ENCODE measurements at places on chromosomes 3 and 15. TPM values are rescaled to one million over a fixed set of nuclear protein-coding genes. Genes with fewer than 3 reads are reported as not detected.

CRYGS gene
- 1.7 TPM for total RNA-seq

DNA sequence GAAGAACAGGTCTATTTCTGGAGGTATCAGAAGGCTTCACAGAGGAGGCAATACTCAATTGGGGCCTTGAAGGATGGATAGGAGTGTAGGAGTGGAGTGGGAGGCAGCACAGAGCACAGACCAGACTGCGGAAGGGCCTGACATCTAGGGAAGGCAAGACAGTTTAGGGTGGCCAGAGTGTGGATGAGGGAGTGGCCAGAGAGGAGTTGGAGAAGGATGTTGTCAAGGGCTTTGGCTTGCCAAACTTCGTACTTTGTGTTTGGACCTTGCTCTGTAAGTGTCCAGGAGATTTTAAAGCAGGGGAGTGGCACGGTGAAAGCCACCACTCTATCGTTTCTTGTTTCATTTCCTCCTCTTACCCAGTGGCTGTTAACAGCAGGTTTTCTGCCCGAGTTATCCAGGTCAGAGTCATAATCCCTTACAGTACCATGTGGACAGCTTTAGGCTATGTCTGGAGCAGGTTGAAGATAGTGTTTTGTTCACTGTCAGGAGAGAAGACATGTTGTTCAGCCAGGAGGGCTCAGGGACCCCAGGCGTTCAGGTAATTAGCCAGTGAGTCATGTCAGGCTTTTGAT is 12.3 kb downstream of the SMAD3 start:
- peaks cover 1% of the 10 kb centered on the region for H3K36me3 ChIP-seq
- H3K27ac ChIP-seq, result peak overlapping the region; percentile 76
- H3K4me3 ChIP-seq, result no peak overlapping the region
- no peak for DNase-seq

SLC2A2 gene
- total RNA-seq, result 0.19 TPM

GRCh38 chr3:6806991-6807390 is 53.9 kb upstream of the GRM7 start:
- H3K27ac ChIP-seq, result no peak overlapping the region
- H3K36me3 ChIP-seq, result no peaks in the 10 kb centered on the region
- DNase-seq, result no peak
- no peaks in the 10 kb centered on the region for H3K4me1 ChIP-seq
- no peak overlapping the region for H3K4me3 ChIP-seq
- H3K27me3 ChIP-seq, result no peaks in the 10 kb centered on the region

GRCh38 chr15:66164788-66165187 is 88.8 kb downstream of the MEGF11 start:
- H3K4me1 ChIP-seq, result peaks cover 8% of the 10 kb centered on the region
- no peak overlapping the region for H3K27ac ChIP-seq
- no peaks in the 10 kb centered on the region for H3K36me3 ChIP-seq
- no peaks in the 10 kb centered on the region for H3K27me3 ChIP-seq

AADACL2 gene
- total RNA-seq, result not detected

GRCh38 chr15:29935296-29936004 is 113.2 kb upstream of the TJP1 start:
- H3K27me3 ChIP-seq, result no peaks in the 10 kb centered on the region
- no peak overlapping the region for H3K27ac ChIP-seq
- no peaks in the 10 kb centered on the region for H3K4me1 ChIP-seq

DNA sequence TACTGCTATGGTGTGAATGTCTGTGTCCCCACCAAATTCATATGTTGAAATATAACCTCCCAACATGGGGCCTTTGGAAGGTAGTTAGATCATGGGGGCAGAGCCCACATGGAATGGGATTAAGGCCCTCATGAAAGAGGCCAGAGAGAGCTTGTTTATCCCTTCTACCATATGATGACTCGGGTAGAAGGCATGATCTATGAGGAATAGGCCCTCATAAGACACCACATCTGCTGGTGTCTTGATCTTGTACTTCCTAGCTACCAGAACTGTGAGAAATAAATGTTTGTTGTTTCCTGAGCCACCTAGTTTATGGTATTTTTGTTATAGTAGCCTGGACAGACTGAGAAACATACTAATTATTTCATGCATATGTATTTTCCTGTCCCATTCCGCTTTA is 51.9 kb downstream of the WWTR1 start:
- no peak for DNase-seq
- peaks cover 44% of the 10 kb centered on the region for H3K4me1 ChIP-seq
- H3K36me3 ChIP-seq, result no peaks in the 10 kb centered on the region
- no peak overlapping the region for H3K4me3 ChIP-seq
- H3K27ac ChIP-seq, result no peak overlapping the region

DNA sequence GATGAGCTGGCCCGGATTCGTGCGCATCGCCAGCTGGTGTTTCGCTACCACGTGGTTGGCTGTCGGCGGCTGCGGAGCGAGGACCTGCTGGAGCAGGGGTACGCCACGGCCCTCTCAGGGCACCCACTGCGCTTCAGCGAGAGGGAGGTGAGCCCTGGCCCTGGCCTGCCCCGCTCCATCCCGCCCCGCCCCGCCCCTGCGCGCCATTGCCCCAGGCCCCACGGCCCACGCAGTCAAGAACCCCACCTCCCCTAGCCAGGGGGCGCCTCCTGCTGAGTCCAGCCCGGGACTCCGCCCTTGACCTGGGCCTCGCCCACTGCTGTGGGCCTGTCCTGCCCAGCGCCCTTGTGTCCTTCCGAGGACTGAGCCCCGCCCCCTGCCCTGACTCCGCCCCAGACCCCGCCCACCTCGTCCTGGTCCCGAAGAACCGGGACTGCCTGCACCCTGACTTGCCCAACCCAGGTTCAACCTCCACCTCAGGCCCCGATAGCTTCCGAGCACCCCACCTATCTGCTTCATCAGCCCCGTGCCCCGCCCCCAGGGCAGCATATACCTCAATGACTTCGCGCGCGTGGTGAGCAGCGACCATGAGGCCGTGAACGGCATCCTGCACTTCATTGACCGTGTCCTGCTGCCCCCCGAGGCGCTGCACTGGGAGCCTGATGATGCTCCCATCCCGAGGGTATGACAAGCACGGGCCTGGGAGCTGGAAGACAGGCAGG is 14.8 kb downstream of the NT5DC2 start:
- H3K27me3 ChIP-seq, result no peaks in the 10 kb centered on the region
- H3K36me3 ChIP-seq, result no peaks in the 10 kb centered on the region
- no peak overlapping the region for H3K27ac ChIP-seq
- DNase-seq, result no peak
- H3K4me1 ChIP-seq, result no peaks in the 10 kb centered on the region

RASGRP1 gene
- 29.3 TPM for total RNA-seq

GRCh38 chr3:73765878-73766545 is 141.3 kb upstream of the PDZRN3 start:
- no peaks in the 10 kb centered on the region for H3K27me3 ChIP-seq
- no peaks in the 10 kb centered on the region for H3K4me1 ChIP-seq
- H3K36me3 ChIP-seq, result no peaks in the 10 kb centered on the region
- H3K4me3 ChIP-seq, result no peak overlapping the region
- no peak for DNase-seq
- no peak overlapping the region for H3K27ac ChIP-seq

BTLA gene
- total RNA-seq, result 78.4 TPM

DNA sequence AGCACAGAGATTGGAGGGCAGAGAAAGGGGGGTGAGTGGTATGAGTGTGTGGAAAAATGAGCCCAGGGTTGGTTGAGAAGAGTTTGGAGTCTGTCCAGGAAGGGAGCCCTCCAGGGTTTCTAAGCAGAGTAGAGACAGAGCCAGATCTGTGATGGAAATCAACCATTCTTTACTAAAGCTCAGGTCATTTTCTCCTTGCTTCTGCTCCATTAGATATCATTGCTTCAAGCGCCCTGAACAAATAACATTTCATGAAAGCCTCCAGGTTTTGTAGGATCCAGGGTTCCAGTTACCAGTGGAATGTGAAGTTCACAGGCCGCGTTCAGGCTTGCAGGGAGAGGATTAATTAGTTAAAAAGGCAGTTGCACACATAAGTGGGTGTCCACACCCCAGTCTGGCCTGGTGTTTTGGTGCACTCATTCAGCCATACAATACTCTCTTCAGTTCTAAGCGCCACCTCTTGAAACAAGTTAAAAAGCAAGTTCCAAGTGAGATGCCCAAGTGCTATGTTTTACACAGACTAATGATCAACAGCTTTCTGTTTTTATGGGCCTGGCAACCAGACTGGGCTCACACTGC is 16.4 kb upstream of the BOC start:
- H3K27me3 ChIP-seq, result peaks cover 3% of the 10 kb centered on the region
- no peak for DNase-seq
- H3K4me1 ChIP-seq, result no peaks in the 10 kb centered on the region
- H3K27ac ChIP-seq, result no peak overlapping the region
- H3K4me3 ChIP-seq, result no peak overlapping the region

DNA sequence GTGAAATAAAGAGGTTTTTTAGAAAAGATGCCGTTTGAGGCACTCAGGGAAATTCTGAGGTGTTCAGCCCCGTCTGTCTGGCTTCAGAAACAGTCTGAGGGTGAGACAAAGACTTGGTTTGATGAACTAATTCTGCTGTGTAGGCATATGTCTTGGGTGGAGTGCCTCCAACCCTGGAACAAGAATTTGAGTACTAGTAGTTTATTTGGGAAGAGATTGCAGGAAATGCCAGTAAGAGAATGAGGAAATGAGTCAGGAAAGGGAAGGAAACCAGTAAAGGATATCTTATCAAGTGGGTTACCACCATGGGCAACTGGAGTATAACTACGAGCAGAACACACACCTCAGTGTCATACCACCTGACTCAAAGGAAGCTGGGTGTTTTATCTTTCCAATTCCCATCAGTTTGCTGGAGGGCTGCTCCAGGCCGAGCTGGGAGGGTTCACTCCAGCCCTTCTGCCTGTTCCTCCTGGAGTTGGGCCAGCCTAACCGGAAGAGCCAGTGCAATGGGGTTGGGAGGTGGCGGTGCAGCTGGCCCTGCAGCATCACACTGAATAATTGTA is 75.3 kb downstream of the TGFBR2 start:
- H3K4me1 ChIP-seq, result no peaks in the 10 kb centered on the region
- no peak overlapping the region for H3K27ac ChIP-seq
- H3K4me3 ChIP-seq, result no peak overlapping the region
- DNase-seq, result no peak

- H3K27me3 ChIP-seq, result no peaks in the 10 kb centered on the region
- H3K4me3 ChIP-seq, result no peak overlapping the region
- H3K27ac ChIP-seq, result no peak overlapping the region
- no peaks in the 10 kb centered on the region for H3K36me3 ChIP-seq
- H3K4me1 ChIP-seq, result no peaks in the 10 kb centered on the region
Measured at GRCh38 chr15:93415576-93415975, 326.6 kb upstream of the RGMA start.

ZBTB38 gene
- 107 TPM for total RNA-seq

MEF2A gene
- 41.0 TPM for total RNA-seq

- peak within 1 kb of the TSS; percentile 80 for H3K4me3 ChIP-seq
- H3K27me3 ChIP-seq, result no peaks in the 10 kb centered on the region
- H3K4me1 ChIP-seq, result peaks cover 43% of the 10 kb centered on the region
- no peaks in the 10 kb centered on the region for H3K36me3 ChIP-seq
- H3K27ac ChIP-seq, result peak within 1 kb of the TSS; percentile 98
Measured at GRCh38 chr3:13420045-13420830, at the start of gene NUP210. Gene NUP210, minus strand, starts transcription at chr3:13420322. Its CDS starts 96 bp downstream, at chr3:13420226.
